ENCODE measurements at places on chromosomes 11 and 22. TPM values are rescaled to one million over a fixed set of nuclear protein-coding genes. Genes with fewer than 3 reads are reported as not detected.
A peak's percentile ranks its signal among the peaks of the same experiment; 100 is the strongest.

Gene RFPL3
- not detected for total RNA-seq

Gene UVRAG
- total RNA-seq, result 50.7 TPM

Gene MYBPC3
- 0.19 TPM for total RNA-seq

Gene TCN1
- not detected for total RNA-seq

DNA sequence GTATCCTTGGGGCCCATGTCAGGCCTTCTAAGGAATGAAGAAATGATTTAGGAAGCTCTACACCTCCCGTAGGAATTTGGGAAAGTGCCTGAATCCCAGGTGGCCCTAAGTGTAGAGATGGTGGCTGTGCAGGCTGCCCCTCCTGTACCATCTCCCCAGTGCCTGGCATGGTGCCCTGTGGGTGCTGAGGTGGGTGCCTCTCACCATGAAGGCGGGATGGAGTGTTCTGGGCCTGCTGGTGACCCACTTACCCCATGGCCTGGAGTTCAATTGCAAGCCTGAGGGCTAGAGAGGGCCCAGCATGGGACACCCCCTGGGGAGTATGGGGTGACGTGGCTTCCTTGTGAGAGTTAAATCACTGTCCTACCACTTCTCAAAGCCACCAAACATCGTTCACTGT, 19.8 kb downstream of the SAMM50 start:
- DNase-seq, result no peak

DNA sequence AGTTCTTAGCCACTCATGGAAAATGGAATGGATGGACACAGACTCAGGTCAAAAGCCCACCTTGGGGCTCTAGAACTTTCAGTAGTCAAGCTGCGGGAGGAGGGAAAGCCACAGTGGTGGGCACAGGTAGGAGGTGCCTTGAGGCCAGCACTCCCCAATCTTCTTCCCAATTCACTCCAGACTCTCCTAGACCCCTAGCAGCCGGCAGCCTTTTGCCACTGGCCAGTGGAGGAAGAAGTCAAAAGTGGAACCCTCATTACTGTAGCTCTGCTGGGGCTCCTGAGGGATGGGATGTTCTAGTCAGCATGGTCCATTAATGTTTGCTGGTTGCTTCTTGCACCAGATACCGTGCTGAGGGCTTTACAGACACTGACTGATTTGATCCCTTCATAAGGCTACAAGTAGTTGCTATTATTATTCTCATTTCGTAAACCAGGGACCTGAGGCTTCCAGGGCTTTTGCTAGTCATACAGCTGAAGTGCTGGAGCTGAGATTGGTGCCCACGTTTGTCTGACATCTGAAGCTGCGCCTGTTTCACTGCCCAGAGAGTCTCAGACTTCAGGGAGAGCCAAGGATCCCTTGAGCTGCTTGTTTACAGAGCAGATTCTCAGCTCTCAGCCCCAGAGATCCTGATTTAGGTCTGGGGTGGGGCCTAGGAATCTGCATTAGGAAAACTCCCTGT, 1.1 kb downstream of the UCP3 start:
- no peak for DNase-seq

DNA sequence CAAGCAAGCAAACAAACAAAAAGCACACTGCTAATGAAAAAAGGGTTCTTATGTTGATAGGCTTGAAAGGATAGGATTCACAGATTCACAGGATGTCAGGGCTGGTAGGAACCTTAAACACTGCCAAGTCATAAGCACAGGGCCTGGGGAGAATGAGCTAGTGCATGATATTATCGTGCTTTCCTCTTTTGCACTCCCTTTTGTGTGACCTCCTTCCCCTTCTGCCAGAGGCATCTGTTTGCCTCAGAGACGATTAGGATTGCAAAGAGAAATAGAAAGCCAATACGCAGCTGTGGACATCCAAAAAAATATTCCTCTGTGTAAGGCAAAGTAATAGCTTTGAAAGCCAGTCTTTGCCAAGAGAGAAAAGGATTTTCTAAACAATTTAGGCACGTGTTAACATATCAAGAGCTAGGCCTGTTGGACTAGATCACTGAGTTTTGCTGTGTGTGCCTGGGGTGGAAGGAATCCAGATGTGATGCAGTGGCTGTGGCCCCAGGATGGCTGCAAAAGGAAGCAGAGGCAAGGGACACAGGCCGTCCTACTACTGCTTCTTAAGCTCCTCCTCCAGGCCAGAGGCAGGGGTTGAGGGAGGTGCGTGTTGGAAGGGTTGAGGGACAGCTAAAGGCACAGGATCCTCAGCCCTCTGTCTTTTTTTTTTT, 30.6 kb downstream of the MCHR1 start:
- no peak for DNase-seq

GRCh38 chr11:102468616-102469195, 16.1 kb upstream of the TMEM123 start:
- DNase-seq, result no peak

DNA sequence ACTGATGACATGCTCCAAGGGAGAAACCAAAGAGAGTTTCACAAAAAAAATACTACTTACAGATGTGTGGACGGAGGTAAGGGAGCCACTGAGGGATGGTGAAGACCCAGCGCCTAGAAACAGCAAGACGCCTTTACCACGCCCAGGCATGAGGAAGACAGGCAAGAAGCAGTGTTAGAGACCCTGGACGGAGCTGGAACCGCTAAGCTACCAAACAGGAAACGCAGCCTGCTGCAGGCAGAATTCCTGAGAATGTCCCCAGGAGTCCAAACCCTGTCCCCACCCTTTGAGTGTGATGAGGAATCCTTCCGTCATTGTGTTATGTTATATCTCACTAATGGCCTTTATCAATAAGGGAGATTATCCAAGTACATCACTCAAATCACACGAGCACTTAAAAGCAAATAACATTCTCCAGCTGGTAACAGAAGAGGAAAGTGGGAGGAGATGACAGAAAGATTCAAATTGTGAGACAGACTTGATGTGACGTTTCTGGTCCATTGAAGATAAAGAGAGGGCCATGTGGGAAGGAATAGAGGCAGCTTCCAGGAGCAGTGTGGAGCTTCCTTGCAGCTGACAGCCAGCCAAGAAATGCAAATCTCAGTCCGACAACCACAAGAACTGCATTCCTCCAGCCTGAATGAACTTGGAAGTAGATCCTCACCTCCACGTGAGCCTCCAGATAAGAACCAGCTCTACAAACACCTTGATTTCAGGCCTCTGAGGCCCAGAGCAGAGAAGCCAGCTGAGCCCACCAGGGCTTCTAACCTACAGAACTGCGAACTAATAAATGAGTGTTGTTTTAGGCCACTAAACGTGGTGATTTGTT, 19.1 kb downstream of the FAM181B start:
- no peak for DNase-seq

GRCh38 chr11:133227632-133228111, 304.6 kb downstream of the OPCML start:
- DNase-seq, result no peak

GRCh38 chr11:120211522-120212258, 858 bp downstream of the OAF start:
- no peak for DNase-seq

- DNase-seq, result no peak
These were observed 4.3 kb upstream of the OSBPL5 start for GRCh38 chr11:3169255-3170043.

DNA sequence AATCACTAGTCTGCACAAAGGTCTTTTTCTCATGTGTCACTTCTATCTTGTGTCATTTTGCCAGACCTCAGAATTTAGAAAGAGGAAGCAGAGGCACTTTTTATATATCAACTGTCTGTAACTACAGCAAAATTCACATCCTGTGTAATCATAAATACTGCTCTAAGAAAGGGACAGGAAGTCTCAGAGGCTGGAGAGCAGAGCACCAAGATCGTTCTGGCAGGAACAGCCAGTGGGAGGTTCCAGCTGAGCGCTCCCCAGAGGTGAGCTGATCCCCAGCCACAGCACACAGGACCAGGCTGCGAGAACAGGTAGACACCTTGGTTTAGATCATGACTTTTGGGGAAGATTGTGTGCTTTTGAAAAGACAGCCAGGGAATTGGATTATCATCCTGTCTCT, at the start of gene MS4A7:
MS4A7 (plus strand) TSS at position 179 of the 400 bp plus-strand sequence. CDS start 4,610 bp downstream, outside the sequence.
- DNase-seq, result no peak

GRCh38 chr22:19890502-19891316, 36.0 kb upstream of the GNB1L start:
- no peak for DNase-seq

- DNase-seq, result no peak
These were observed 1341.8 kb downstream of the TBC1D22A start for GRCh38 chr22:48104102-48104738.

DNA sequence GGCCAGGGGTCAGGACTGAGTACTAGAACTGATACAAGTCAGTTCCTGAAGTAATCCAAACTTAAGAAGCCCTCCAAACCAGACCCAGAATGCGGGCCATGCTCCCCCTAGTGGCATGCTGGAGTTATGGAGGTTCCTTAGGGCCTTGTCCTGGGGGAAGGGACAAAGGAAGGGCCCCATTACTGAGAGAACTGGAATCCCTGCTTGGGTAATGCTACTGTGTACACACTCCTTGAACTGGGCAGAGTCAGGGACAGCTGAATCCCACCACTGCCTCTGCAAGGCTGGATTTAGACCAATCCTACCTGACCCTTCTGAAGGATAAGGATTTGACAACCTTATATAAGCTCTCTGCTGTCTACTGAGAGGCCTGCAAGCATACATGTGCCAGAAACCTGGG, 97.3 kb upstream of the AKIP1 start:
- DNase-seq, result peak; percentile 58

- no peak for DNase-seq
These were observed 71.6 kb downstream of the EXT2 start for GRCh38 chr11:44167046-44167445.

GRCh38 chr11:75182664-75183063, 31.8 kb downstream of the SLCO2B1 start:
- DNase-seq, result no peak

DNA sequence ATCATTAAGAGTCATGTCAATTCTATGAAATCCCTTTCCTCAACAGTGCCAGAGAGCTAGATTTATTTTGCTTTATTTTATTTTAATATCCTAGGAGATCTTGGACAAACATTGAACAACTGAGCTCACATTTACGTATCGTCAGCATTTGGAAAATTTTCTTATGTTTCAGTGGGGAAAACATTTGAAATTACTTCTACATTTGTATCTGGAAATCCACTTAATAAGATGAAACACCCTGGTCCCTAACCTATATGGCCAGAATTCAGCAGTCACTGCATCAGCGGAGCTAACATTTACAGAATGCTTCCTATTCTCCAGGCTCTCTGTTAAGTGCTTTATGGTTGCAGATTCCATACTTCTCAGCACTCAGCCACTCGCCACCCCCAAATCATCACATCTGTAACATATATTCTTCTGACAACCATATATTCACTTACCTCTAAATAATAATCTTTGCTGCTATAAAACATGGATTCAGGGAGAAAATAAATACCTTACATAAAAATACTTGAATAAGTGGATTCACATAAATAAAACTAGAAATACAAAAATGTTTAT, 773.9 kb downstream of the JRKL start:
- DNase-seq, result no peak

DNA sequence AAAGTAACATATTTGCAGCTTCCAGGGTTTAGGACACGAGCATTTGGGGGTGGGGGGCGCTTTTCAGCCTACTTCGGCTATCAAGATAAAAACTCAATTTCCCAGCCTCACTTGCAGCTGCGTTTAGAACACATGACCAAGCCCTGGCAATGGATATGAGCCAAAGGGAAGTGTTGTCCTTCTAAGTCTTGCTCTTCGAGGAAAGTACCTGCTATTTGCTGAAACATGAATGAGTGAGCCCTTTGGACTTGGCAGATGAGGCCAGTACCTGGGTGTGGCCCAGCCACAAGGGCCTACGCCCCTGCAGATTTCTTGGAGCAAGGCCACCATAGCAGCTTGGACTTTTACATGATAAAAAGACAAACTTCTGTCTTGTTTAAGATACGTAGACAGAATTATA, 60.2 kb upstream of the SORL1 start:
- no peak for DNase-seq

GRCh38 chr22:50189849-50190181, 4.1 kb downstream of the TRABD start:
- no peak for DNase-seq

DNA sequence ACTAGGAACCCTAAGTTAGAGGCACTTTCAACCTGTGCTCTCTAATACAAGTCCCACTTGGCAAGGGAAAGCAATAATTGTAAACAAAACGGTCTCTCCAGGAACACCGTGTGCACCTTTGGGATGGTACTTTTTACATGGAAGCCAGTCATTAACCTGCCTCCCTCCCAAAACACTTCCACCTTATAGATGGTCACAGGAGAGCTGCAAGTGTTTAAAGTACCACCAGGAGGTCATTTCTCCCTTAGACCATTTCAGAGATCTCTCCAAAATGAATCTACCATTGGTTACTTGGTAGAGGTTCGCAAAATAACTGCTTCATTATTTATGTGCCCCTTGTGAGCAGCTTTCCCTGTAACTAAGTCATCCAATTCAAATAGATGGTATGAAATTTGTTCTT, 375.3 kb downstream of the DYNC2H1 start:
- DNase-seq, result no peak

- no peak for DNase-seq
These were observed 776 bp downstream of the NLRX1 start for GRCh38 chr11:119169282-119169719.

- DNase-seq, result no peak
These were observed 74.1 kb upstream of the B3GAT1 start for GRCh38 chr11:134486106-134486505.

DNA sequence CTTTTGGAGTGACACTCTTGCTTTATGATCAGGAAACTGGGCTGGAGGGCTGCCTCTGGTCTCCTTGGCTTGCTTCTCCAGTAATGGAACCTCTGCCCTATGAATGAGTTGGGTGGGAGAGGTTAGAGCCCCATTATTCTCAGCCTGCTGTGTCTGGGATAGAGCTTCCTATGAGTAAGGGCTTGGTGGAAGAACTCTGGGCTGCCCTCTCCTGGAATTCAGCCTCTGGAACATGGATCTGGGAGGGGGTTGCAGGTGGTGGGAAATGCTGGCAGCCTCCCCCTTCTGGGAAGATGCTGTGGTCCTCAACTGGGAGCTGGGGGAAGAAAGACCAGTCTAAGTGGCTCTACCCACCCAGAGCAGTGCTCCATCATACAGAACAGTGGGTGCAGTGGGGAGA, 81.8 kb upstream of the SYN3 start:
- no peak for DNase-seq

- no peak for DNase-seq
These were observed 83.0 kb downstream of the CDKN1C start for GRCh38 chr11:2802389-2803185.
